ENCODE measurements at places on chromosomes 2 and 18.

GRCh38 chr2:20092226-20092900 lies 40.9 kb upstream of the LAPTM4A start:
- DNase-seq: no peak

GRCh38 chr18:33571998-33572787 lies 5.8 kb upstream of the ASXL3 start:
- no peak for DNase-seq

- DNase-seq: no peak
Measured at GRCh38 chr2:40725040-40725439, 273.1 kb upstream of the SLC8A1 start.

DNA sequence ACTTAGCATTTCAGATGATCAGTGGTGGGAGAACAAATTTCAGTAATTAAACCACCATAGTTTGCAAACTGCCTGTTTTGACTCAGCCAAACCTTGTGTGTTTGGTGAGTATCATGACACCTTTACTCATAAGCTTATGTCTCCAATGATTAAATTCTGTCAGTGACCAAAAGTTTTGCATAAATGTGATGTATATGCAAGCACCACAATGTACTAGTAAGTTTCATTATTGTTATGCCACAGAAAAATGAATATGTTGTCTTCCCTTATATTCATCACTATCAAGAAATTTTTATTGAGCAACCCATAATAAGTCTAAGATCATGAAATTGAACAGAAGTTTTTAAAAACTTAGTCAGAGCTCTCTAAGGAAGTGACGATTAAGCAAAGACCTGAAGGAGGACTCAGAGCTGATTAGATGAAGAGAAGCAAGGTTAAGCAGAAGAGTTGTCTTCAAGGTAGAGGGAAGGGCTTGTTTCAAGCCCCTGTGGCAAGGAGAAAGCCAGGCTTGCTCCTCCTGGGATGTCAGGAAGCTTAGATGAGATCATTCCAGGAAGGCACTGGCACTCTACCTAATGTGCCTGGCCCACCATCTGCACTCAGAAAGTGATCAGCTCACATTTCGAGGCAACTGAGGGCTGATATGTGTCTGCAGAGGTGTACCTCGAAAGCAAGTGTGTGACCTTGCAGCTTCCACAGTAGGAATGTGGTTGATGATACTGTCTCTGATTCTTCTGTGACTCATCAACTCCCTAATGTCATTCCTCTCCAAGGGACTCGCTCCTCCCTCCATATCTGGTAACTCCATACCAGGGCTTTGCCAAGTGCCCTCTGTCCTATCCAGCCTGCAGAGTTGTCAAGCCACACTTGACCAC lies 54.7 kb downstream of the KCTD18 start:
- no peak for DNase-seq

DNA sequence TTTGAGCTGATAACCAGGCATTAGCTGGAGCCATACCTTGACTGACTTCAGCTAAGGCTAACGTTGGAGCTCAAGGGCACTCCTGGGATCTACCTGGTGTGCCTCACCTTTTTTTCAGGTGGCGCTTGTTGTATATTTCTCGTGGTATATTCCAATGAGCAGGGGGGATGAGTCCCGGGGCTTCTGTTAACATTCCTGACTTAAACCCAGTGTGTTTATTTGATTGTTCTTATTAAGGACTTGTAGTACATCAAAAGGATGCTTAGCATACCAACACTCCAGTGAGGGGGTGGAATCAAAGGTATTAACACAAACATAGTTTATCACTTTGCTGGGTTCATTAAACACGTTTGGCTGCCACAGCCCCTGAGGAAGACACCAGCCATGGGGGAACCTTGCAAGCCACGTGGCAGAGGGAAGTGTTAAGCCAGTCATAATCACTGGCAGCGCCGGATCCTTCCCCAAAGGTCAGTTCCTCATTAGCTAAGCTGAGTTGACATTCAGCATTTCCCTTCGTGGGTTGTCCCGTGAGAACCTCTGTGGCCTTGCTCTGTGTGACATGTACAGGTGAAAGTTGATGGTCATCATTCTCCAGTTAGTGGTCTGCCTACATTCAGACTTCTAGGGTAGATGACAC lies 119.5 kb upstream of the MCFD2 start:
- DNase-seq: no peak

All from activated CD4-positive, CD25-positive, alpha-beta regulatory T cell treated with anti-CD3 and anti-CD28 coated beads, Interleukin-2, amount 50 U/mL, for 16 hours (primary cell).